Left lobe of liver (tissue), 2 donors: ENCODE measurements at places on chromosomes 1 and 21.
A peak's percentile ranks its signal among the peaks of the same experiment; 100 is the strongest.

GRCh38 chr1:13597166-13597565 lies 13.5 kb downstream of the PDPN start:
- DNase-seq, result no peak

- no peak for DNase-seq
Observed at GRCh38 chr1:231040800-231041718, 1.0 kb upstream of the FAM89A start.

- DNase-seq, result no peak
Observed at GRCh38 chr1:245512980-245513578, 358.3 kb downstream of the KIF26B start.

- no peak for DNase-seq
Observed at GRCh38 chr1:245690156-245690690, 535.4 kb downstream of the KIF26B start.

DNA sequence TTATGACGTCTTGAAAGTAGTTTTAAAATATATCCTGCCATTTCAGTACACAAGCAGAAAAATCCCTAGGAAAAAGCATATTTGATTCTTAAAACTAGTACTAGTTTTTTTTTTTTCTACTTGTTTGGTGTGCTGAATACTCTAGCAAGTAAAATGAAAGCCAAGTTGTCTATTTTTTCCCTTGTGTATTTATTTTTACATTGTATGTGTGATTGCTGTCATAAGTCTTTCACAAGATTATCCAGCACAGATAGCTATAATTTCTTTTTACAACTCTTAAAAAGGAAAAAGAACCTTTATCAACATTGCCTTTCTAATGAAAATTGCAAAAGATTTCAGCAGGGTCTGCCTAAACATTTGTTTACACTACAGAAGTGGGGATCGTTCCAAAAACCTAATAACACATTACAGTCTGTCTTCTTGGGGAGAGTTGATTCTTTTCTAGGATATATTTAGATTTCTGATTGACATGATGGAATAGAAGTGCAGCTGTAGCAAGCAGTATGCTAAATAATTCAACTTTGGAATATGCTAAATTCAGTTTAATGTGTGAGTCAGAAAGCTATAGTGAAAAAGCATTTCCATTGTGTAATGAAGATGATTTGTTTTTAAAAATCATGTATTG lies 2.5 kb downstream of the DR1 start:
- no peak for DNase-seq

- no peak for DNase-seq
Observed at GRCh38 chr1:87556326-87556725, 227.6 kb downstream of the LMO4 start.

- no peak for DNase-seq
Observed at GRCh38 chr1:90561103-90561783, 155.9 kb downstream of the BARHL2 start.

GRCh38 chr1:160309571-160309970 lies 24.6 kb upstream of the PEX19 start:
- DNase-seq, result no peak

DNA sequence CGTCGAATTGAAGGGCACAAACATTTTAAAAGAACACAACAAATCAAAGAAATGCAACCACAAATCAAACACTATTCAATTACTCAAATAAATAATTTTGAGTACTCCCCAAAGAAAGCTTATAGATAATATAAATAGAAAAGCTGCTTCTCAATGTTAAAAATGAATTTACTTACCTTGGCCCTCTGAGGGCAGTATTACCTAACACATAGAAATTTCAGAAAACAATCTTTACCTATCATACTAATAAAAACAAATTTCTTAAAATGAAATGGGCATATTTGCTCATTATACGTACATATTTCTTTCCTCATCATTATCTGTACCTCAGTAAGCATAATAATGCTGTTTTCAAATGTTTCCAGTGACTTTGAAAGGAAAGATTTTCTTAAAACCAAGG lies 141.8 kb downstream of the AKT3 start:
- DNase-seq, result no peak

- no peak for DNase-seq
Observed at GRCh38 chr1:171754353-171754705, 12.5 kb upstream of the VAMP4 start.

- no peak for DNase-seq
Observed at GRCh38 chr1:179816196-179816960, 61.2 kb downstream of the TOR1AIP2 start.

GRCh38 chr1:97378596-97378995 lies 542.2 kb downstream of the DPYD start:
- no peak for DNase-seq

DNA sequence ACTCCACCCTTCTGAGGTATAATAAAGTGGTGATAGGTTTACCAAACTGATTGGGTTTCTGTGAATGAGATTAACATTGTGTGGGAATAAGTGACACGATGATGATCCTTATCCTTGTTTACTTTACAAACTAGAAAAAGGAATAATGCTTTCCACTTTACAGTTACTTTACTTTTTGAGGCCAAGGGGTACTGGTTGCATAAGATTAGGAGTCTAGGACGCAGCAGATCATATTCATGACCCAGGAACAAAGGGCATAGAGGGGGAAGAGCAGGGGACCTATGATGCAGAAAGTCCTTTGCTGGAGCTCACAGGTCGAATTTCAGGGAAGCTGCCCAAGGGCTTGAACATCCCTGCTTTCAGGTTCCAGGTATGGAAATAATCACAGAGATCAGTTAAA lies 20.4 kb downstream of the FGGY start:
- DNase-seq, result peak; percentile 60

GRCh38 chr1:153120945-153121344 lies 7.6 kb upstream of the SPRR2F start:
- DNase-seq, result no peak

GRCh38 chr1:226310637-226311195 lies 1.8 kb upstream of the LIN9 start:
- no peak for DNase-seq

GRCh38 chr1:41046347-41046775 lies 24.8 kb upstream of the SLFNL1 start:
- peak; percentile 53 for DNase-seq

GRCh38 chr1:68178821-68179490 lies 53.4 kb downstream of the WLS start:
- no peak for DNase-seq

DNA sequence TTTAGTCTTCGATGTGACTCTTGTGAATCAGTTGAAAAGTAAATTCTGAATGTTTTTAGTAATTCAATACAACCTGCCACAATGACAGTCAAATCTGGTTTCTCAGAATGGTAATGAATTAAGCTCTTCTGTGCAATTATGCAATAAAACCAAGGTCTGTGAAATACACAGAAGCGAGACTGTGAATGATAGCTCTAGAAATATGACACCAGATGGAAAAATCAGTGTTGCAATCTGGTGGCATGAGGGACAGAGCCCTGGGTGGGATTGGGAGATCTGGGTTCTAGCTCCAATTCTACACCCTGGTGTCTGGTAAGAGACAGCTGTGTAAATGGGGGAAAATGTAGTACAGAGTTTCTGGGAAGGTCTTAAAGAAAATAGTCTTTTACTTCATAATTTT lies 586.4 kb upstream of the ZRANB2 start:
- DNase-seq, result no peak

GRCh38 chr1:168468822-168469221 lies 75.0 kb downstream of the XCL2 start:
- DNase-seq, result no peak

DNA sequence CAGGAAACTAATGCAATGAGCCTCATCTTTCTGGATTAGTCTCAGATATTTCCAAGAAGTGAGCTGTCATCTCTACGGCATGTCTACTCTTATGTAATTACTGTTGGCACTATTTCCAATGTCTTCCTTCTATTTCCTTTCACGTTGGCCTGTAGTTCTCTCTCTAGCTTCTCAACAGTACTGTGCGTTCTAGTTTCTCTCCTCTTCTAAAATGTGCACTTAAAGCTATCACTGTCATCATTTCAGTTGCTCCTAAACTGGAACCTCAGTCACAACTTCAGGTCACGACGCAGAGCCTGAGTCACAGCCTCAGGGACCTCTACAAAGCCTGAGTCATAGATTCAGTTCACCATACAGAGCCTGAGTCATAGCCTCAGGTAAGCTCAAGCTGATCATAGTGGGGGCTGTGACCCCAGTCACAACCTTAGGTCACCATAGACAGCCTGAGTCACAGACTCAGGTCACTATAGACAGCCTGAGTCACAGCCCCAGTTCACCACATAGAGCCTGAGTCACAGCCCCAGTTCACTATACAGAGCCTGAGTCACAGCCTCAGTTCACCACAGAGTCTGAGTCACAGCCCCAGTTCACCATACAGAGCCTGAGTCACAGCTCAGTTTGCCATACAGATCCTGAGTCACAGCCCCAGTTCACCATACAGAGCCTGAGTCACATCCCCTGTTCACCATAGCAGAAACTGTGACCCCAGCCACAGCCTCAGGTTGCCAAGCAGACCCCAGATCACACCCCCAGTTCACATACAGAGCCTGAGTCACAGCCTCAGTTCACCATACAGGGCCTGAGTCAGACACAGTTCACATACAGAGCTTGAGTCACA lies 13.0 kb downstream of the WNT9A start:
- DNase-seq, result no peak

DNA sequence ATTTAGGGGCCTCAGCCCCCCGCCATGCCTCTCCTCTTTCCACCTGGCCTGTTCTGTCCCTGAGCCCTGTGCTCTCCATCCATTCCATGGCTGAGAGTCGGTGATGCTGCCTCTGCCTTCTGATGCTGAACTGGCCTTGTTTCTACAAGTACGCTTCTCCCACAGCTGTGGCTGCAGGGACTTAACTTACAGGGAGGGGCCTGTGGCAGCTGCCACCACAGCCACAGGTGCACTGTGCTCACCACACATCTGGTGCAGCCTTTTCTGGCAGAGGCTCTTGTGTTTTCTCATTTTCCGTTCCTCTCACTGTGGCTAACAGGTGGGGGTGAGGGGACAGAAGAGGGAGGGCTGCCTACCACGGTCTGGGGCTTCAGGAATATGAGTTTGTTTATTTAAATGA lies 4.2 kb downstream of the FMO1 start:
- no peak for DNase-seq

- peak; percentile 88 for DNase-seq
Observed at GRCh38 chr1:52055066-52055865, at the start of gene TXNDC12. Gene TXNDC12 (minus strand): TSS chr1:52055191. CDS start chr1:52055096, 95 bp downstream.

- no peak for DNase-seq
Observed at GRCh38 chr1:47403321-47403910, 12.7 kb upstream of the FOXE3 start.

GRCh38 chr1:1482856-1483255 lies 11.3 kb downstream of the ATAD3B start:
- DNase-seq, result no peak

DNA sequence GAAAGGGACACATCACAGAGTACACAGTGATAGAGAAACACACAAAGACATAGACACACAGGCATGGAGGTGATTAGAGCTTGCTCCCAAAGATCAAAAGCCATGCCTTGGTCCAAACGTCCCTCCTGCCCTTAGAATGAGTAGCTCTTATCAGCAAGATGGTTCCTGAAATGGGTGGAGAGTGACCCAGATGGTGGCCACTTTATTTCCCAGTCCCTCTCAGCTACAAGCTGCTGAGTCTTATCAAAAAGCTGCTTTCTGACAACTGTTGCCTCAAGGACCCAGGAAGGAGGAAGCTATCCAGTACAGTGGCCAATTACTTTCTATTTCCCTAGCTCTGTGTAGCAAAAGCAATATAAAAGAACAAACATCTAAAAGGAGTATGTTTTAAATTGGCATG lies 7.7 kb upstream of the CLCA1 start:
- no peak for DNase-seq

DNA sequence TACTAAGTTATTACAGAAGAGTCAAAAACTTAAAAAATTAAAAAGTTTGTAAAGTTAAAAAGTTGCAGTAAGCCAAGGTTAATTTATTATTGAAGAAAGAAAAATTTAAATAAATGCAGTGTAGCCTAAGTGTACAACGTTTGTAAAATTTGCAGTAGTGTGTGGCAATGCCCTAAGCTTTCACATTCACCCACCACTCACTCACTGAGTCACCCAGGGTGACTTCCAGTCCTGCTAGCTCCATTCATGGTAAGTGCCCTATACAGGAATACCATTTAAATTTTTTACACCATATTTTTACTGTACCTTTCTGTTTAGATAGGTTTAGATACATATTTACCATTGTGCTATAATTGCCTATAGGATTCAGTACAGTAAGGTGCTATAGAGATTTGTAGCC lies 88.6 kb downstream of the CTH start:
- DNase-seq, result no peak

DNA sequence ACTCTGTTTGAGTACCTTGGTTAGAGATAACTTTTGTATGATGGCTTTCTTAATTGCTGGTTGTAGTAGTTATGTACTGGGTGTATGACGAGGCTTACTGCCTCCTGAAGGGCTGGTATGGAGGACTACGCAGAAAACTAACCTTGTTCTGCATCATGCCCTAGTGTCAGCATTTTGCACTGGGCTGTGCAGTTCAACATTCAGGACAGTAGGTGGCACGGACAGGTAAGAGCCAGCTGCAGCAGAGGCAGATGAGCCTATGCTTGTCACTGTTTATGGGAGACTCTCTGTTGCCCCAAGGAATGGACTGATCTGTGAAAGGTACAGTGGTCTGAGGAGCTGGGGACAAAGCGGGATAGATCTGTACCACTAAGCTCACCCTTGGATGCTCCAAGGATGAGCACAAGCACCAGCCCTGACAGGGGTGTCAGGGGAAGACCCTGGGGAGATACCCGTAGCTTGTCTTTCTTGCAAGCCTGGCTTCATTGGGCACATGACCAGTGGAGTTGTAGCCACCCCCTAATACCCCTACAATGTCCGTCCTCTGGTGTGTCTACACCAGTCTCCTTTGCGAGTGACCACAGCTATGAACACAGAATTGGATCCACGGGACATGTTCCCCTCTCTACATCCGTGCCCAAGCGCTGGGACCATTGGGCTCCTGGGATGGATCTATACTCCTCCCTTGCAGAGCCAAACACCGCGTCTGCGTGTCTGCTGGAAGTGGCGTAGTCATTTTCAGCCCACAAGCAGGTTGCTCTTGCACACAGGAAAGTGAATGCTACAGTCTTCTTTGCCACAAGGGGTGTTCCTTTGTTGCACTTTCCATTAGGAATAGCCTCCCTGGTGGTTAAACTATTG lies 51.1 kb upstream of the CFHR3 start:
- no peak for DNase-seq

- no peak for DNase-seq
Observed at GRCh38 chr1:50098591-50099021, 10.1 kb upstream of the ELAVL4 start.

DNA sequence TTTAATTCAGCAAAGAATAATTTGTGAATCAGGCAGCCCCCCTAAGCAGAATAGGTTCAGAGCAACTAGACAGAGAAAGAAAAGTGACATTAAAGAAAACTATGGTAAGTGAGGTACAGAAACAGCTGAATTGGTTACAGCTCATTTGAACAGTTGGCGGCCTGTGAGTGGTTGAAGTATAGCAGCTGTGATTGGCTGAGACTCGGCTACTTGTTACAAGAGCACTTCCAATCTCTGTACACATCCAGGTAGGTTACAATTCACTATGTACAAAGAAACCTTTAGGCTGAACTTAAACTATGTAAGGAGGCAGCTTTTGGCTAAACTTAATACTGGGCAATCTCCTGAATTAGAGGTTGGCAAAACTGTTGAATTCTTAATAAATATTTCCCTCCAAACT lies 171.1 kb upstream of the LHX8 start:
- DNase-seq, result no peak
